ENCODE measurements at places on chromosomes 5 and 9.

GRCh38 chr5:62690421-62690820, 111.8 kb downstream of the LRRC70 start:
- no peak for DNase-seq

DNA sequence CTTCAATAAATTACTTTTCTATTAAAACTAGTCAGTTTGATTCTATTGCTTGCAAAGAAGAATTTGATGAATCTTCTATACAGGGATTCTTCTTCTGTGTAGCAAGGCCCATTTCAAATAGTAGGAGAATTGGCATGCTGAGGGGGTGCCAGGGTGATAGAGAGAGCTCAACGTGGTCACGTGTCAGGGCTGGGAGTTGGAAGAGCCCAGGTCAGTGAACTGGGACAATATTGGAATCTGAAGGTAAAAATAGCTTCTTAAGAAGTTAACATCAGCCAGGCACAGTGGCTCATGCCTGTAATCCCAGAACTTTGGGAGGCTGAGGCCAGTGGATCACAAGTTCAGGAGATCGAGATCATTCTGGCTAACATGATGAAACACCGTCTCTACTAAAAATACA, 64.1 kb upstream of the TLE1 start:
- DNase-seq, result no peak

- DNase-seq, result no peak
These were observed 514.0 kb upstream of the KLF4 start for GRCh38 chr9:108003526-108003925.

DNA sequence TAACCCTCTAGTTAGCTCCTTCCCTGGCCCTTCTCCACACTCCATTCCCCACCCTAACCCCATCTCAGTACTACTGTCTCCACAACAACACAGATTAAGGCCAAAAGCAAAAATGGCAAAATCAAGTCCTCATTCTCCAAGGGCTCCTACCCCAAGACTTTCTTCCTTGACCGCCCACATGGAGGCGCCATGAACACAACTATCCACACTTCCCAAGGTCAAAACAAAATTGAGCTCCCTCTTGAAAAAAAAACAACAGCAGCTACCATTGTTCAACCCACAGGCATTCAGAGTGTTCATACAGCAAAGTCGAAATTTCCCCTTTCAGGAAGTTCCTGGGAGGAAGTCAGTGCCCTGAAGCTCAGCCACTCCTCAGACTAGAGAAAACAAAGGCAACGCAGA, 54.4 kb downstream of the GNAQ start:
- peak; percentile 46 for DNase-seq

GRCh38 chr9:19992556-19992955, 203.7 kb upstream of the SLC24A2 start:
- peak; percentile 59 for DNase-seq

DNA sequence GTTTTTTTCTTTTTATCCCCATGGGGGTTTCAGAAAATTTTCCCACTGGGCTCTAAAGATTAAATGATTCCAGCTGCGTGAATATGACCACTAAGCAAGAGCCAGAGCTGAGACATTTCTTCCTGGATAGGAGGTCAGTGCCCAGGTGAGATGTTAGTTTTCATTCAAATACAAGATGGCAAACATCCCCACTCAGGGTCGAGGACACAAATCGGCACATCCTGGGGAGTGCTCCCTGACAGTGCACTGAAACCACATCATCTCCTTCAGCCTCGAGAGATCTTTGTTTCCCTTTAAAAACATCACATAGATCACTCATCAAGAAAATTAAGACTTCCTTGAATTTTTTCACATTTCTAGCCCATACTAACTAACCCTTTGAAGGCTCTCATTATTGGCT, 273.2 kb upstream of the PANK3 start:
- DNase-seq, result no peak

DNA sequence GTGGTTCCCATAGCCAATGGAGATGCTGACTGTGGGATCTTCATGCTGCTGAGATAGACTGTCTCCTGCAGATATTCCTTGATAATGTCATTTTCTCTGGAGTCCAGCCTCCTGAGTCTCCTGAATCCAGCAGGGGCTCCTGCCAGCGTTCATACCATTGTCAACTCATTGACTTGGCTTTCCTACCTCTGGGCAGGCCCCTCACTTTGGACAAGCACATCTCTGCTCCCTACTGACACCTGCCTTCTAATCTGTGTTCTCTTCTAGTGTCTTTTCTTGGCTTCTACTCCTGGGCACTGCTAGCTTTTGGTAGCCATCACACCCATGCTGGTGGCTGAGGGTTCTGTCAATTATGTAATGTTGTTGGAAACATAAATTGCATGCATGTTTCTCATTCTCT, 138.0 kb downstream of the ADCY2 start:
- DNase-seq, result no peak

DNA sequence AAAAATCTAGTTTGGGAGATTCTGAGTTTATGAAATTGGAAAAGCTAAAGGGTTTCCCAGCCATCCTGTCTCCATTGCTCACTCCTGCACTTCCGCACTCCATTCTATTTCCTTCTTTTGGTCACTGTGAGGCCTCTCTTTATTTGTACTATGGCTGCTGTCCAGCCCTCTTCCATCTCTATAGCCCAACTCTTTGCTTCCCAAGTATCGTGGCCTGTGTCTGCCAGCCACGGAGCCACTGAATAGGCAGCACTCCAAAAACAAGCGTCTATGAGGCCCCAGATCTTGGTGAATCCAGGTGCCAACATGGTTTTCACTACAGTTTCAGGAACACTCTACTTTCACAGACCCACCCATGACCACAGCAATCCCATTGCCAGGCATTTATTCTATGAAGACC, 37.2 kb downstream of the GRAMD2B start:
- DNase-seq, result no peak

- no peak for DNase-seq
These were observed 5.7 kb downstream of the BRD3OS start for GRCh38 chr9:134030821-134031470.

DNA sequence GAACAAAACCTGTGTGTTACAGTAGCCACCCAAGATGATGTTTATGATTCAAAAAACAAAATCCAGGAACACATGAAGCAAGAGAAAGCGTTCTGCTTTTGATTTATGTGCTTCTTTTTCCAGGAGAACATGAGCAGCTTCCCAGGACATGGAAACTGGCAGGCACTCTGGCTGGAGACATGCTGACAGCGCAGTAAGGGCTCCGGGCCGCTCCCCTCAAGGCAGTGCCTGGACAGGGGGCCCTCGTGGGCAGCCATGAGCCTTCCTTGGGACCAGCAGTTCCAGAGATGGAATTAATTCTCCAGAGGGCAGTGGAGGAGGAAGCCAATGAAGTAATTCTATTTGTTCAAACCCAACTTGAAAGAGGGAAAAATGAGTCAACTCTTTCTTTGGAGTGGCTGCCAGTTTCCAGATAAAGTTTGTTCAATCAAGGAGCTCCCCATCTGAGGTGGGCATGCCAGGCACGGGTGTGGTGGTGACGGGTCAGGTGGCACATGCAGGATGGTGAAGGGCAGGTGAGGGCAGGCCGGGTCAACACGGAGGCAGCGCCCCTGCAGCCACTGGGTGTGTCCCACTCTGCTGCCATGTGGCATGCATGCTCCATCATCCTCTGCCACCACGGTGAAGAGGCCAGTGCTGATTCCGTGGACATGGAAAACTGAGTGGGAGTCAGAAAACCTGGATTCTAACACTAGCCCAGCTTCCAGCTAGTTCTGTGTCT, 83.8 kb downstream of the OTULIN start:
- no peak for DNase-seq

DNA sequence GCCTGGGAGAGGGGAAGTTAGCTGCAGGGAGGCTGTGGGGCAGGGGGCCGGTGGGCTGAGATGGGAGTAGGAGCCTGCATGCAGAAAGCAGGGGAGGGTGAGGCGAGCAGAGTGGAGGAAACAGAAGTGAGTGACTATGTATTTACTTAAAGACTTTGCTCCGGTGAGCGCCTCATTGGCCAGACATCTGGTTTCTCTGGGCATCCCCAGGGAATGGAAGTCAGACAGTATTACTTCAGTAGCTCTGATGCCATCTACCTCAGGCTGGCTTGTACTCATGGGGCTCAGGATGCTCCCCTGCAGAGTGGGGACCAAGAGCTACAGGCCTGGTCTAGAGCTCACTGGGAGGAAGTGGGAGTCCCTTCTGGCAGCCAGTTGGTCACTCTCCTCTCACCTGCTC, 78.2 kb upstream of the ARAP3 start:
- DNase-seq, result no peak

DNA sequence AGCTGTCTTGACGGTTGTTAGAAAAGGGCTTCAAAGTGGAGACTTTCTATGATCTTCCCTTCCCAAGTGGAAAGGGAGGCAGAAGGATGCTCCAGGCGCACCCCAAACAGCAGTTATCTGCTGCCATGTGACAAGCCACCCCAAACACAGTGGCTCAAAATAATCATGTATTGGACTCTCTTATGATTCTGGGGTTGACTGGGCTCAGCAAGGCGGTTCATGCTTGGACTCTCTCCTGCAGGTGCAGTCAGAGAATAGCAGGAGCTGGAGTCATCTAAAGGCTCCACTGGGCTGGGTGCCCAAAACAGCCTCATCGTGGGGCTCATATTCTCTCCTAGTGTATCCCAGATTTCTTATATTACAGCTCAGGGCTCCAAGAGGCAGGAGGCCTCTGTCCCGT, 177.6 kb upstream of the IER5L start:
- DNase-seq, result no peak

DNA sequence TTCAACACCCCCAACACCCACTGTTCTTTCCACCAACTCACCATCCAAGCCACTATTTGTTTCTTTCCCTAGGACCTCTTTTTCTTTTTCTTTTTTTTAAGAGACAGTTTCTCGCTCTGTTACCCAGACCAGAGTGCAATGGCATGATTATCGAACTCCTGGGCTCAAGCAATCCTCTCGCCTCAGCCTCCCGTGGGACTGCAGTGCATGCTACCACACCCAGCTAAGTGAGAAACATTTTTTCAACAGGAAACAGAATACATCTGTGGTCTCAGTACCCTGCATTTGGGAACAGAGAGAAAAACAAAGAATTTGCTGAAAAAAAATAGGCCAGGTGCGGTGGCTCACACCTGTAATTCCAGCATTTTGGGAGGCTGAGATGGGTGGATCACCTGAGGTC, 24.6 kb downstream of the B4GALT1 start:
- DNase-seq, result no peak

- DNase-seq, result no peak
These were observed 1.9 kb upstream of the SCGB3A2 start for GRCh38 chr5:147876626-147877025.

- DNase-seq, result no peak
These were observed 318.3 kb upstream of the RPS23 start for GRCh38 chr5:82596451-82596850.

DNA sequence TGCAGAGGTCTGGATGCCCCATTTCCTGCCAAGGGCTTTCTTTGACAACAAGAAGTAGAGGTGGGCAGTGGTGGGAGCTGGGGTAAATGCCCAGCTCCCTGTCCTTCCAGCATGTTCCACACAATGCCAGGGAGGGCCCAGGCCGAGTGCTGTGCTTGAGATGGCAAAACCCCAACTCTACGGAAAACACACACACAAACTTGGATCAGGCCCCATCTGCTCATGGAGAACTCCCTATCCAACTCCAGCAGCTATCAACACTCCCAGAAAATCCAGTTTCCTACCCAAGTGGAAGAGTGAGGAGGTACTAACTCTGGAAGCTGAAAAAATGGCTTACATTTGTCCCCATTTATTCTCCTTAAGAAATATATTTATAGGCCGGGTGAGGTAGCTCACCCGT, 61.1 kb upstream of the FUBP3 start:
- no peak for DNase-seq

DNA sequence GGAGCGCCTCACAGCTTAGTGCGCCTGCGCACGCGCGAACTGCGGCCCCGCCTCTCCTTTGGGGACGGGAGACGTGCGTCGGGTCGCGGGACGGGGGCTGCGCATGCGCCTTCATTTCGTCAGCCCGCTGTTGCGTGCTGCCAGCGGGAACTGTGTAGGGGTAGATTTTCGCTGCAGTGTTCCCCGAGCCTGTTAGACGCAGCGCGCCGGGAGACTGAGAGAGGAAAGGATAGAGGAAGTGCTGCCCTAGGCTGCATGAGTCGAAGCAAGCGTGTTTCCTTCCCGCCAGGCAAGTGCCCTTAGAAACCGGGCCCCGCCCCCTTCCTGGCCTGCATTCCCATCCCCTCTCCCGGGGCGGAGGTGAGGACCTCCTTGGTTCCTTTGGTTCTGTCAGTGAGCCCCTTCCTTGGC, 12.3 kb downstream of the ITGA1 start:
- DNase-seq, result peak; percentile 96

GRCh38 chr9:116163293-116164055, 9.9 kb downstream of the PAPPA start:
- DNase-seq, result no peak

DNA sequence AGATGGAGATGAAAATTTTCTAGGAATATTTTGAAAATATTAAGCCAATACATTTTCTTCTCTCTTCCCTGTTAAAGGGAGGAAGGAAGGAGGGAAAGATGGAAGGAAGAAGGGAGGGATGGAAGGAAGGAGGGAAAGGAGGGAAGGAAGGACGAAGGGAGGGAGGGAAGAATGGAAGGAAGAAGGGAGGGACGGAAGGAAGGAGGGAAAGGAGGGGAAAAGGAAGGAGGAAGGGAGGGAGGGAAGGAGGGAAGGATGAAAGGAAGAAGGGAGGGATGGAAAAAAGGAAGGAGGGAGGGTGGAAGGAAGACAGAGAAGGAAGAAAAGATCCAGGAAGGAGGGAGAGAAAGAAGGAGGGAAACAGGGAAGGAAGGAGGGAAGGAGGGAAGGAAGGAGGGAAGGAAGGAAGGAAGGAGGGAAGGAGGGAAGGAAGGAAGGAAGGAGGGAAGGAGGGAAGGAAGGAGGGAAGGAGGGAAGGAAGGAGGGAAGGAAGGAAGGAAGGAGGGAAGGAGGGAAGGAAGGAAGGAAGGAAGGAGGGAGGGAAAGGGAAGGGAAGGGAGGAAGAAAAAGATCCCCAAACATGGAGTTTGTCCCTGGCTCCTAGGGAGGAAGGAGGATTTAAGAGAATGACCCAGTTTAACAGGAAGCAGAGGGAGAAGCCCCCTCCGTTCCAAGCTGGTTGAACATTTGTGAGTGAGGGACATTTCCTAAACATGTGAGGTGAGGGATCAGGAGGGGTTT, 70.3 kb upstream of the NEURL1B start:
- no peak for DNase-seq

DNA sequence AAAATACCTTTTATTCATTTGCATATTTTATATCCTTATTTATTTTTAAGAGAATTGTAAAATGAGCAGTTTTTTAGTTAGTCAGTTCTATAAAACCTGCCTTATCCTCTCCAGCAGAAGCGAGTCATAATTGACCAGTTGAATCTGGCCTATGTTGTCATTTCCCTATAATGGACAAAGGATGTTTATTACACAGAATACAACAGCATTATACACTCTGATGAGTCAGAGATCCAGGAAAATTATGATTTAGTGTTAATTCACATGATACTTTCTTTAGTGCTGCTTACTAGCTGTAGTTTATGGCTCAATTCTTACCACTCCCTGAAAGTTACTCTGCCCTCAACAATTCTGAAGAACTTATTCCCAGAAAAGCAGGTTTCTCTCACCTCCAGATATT, 26.8 kb upstream of the LURAP1L start:
- no peak for DNase-seq

DNA sequence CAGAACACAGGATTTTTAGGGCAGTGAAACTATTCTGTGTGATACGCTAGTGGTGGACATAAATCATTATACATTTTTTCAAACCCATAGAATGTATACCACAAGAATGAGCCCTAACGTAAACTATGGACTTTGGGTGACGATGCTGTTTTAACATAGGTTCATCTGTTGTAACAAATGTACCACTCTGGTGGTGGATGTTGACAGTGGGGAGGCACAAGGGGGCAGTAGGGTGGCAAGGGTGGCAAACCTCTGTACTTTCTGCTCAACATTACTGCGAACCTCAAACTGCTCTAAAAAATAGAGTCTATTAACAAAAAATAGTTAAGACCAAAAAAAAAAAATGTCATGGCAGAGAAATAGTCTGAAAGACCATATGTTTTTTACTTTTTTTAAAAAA, 9.1 kb upstream of the MVB12B start:
- DNase-seq, result no peak

All from SJCRH30 (cell line).